ENCODE measurements at places on chromosomes 3 and 15.

DNA sequence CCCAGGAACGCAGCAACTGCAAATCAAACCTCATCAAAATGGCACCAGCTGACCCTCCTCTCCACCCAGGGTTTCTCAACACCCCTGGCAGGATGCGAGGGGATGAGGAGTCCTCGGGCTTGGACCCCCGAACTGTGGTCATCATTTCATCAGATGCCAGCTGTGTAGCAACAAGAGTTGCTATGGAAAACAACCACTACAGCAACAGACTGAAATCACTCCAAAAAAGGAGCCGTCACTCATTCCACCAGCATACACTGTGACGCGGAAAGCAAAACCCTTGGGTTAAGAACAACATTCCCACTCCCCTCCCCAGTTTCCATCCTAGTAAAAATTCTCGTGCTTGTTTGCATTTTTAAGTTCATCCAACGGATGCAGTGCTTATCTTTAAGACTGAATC is 40.1 kb downstream of the VGLL4 start:
- DNase-seq, result no peak

- no peak for DNase-seq
These were observed 9.6 kb downstream of the CMC1 start for GRCh38 chr3:28250999-28251398.

DNA sequence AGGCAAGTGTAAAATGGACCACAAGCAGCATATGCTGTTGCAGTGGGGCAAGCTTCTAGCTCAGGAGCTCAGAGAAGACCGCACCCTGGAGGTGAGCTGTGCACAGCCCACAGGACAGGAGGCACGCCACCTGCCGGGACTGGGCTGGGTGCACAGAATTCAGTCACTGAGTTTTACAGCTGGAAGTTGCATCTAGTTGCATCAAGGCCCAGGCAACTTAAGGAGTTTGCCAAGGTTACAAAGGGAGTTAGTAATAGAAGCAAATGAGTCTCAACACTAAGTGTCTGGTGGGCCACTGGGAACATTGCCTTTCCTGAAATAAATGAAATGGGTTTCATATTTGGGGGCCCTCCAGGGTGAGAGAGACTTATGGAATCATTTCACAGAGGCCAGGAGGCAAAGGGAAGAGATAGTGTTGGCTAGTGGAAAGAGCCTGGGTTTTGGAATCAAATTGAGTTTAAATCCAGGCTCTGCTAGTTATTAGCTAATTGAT is 36.0 kb upstream of the TIMP4 start:
- DNase-seq, result no peak

DNA sequence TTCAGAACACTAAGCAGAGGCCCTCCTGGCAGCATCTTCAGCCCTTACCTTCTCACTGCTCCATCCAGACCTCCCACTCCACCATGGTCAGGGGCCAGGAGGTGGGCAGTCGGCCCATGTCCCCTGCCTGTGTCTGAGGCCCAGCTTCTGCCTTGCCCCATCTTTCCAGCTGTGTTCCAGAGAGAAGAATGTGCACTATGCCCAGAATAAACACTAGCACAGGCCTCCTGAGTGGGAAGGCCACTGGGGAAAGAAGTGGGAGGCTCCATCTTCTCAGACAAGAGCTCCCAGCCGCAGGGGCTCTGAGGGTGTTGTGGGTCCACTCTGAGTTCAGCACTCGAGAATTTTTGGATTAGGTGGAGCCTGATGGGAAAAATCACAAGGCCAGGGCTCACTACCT is 44.5 kb downstream of the ADCY5 start:
- no peak for DNase-seq

DNA sequence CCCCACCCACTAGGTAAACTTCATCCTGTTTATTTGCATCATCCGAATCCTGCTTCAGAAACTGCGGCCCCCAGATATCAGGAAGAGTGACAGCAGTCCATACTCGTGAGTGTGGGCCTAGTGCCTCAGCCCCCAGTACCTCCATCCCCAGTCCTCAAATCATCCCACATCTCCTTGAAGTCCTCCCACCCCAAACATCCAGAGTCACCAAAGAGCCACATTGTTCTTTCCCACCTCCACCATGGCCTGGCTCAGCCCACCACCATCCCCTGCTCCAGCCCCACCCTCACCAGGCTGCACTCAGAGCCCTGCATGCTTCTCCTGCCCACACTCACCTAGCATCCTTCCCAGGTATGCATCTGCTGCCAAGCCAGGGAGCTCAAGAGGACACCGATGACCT is 29.8 kb downstream of the VIPR1 start:
- DNase-seq, result no peak

- DNase-seq, result no peak
These were observed 438.7 kb upstream of the C2CD4B start for GRCh38 chr15:62603742-62604141.

- peak; percentile 94 for DNase-seq
These were observed at the start of gene MFAP1 for GRCh38 chr15:43824302-43825246. TSS of gene MFAP1 (minus strand) at chr15:43824690. CDS start at chr15:43824569, 121 bp downstream.

GRCh38 chr15:81274931-81275707 is 48.8 kb downstream of the STARD5 start:
- DNase-seq, result peak; percentile 87

- no peak for DNase-seq
These were observed 33.9 kb upstream of the PLXNA1 start for GRCh38 chr3:126948980-126949535.

DNA sequence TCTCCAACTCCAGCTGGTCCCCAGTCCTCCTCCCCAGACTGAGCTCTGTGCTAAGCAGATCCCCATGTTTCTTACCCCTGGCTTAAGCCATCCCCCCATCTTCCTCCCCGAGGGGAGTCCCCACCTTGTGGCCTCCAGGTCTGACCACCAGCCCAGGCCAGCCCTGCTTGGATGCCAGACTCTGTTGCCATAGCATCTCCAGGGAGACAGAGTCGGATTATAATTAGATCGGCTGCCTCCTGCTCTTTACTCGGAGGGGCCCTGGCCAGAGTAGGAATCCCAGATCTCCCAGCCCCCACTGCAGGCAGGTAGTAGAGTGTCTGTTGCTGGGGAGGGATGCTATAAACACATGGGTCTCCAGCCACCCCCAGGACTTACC is 2.4 kb downstream of the KLHDC8B start:
- no peak for DNase-seq

DNA sequence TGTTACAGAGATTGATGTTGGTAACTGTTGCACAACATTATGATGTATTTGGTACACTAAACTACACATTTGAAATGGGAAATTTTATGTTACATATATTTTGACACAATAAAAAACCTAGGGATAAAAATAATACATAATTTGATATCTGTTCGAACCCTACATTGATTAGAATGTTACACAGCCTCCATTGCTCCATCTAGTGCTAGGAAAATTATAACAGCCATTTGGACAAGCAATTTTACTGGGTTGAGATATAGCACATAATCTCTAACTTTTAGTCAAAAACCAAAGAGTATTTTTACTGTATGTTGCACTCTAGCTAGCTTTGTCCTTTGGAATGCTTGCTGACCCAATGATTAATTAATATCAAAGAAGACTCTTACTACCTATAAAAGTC is 108.1 kb downstream of the LSAMP start:
- no peak for DNase-seq

GRCh38 chr3:67381667-67382272 is 272.6 kb downstream of the SUCLG2 start:
- DNase-seq, result peak; percentile 27

DNA sequence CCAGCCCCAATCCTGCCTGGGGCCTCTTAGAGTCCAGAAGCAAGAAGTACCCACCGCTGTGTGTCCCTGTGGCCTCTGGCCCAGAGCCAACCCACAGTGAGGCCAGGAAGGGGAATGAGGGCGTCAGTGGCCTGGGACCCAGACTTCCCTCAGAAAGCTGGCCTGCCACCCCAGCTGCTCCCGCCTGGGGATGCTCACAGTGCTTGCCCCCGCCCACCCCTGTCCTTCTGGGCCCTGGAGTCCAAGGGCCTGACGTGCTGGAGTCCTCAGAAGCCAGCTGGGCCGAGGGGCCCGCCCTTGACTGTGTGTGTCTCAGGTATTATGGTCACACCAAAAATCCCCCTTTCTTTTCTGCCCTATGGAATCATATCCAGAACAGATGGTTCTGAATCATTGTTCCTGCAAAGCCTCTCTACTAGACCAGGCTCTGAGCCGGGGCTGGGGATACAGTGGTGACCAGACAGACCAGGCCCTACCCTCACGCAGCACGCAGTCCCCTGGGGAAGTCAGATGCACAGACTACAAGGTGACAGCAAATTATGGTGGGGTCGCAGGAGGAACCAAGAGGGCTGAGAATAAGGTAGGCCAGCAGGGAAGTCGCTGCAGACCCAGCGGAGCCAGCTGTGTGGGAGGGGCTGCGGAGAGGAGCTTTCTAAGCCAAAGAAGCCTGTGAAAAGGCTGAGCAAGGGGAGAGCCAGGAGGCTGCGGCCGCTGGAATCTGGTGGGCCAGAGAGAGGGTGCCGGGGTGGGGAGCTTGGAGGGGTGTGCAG is 99.1 kb downstream of the VGLL4 start:
- DNase-seq, result no peak

- DNase-seq, result no peak
These were observed 330.4 kb downstream of the FOXP1 start for GRCh38 chr3:71253169-71253568.

GRCh38 chr3:24830230-24831152 is 335.8 kb upstream of the THRB start:
- DNase-seq, result no peak

- no peak for DNase-seq
These were observed 157.3 kb upstream of the UBE2E1 start for GRCh38 chr3:23648326-23648995.

DNA sequence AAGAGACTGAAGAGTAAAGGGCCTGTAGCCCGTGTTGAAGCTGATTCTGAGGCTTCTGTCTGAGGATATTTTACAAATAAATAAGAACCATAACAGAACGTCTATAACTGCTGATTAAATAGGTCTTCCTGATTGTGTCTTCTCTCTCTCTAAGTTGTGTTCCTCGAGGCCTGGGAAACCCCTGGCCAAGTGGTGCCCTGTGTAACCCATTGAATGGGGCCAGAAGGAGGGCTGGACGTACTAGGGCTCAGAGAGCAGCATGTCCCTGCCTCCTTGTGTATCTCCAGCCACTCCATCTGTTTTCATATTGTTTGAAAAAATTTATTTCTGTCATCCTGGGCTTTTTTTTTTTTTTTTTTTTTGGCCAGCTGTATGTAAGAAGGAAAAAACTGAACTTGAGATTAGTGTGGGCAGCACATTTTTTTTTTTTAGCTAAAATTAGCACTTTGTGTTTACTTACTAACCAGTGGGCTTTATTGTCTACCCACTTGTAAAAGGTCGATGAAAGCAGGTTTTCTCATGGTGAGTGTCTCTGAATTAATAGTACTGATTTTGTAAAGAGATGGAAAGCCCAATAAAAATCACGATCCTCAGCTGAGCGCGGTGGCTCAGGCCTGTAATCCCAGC is 10.7 kb downstream of the DHX30 start:
- DNase-seq, result no peak

DNA sequence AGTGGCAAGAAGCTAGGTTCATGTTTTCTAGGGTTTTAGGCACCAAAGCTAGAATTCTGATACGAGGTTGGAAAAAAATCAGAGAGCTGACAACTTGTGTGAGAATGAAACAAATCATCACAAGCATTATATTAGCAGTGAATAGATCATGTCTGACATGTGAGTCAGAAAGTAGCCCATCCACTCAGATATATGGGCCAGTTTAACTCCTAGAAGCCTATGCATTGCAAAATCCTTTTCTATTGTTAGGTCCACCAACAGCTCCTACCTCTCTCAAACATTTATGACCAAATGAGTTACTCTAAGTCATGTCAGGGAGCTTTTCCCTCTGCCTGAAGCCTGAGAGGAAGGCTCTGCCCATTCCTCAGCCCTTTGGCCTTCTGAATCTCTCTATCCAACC is 44.0 kb downstream of the KBTBD12 start:
- no peak for DNase-seq

GRCh38 chr3:122674339-122674738 is 6.3 kb upstream of the PARP14 start:
- DNase-seq, result no peak

- no peak for DNase-seq
These were observed 80.9 kb downstream of the PDE8A start for GRCh38 chr15:85062560-85062959.

DNA sequence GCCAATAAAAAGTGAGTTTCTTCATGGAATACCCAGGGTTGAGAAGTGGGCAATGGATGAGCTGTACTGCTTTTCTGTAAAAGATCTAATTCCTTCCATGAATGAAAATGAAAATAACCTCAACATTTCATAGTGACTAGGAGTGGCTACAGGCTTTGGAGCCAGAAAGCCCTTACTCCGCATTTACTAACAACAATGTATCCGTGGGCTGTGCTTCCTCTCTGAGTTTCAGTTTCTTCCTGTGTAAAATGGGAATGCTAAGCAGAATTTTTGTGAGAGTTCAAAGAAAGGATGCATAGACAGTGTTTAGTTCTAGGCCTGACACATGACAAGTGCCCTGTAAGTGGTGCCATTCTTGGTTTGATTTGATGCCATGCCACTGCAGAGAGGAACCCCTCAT is 47.5 kb upstream of the TM4SF1 start:
- DNase-seq, result no peak

GRCh38 chr3:122458992-122459391 is 43.1 kb upstream of the WDR5B start:
- no peak for DNase-seq

- peak; percentile 76 for DNase-seq
These were observed 14.2 kb downstream of the CIB1 start for GRCh38 chr15:90219421-90220141.

- no peak for DNase-seq
These were observed 27.2 kb downstream of the IQSEC1 start for GRCh38 chr3:13045904-13046568.

DNA sequence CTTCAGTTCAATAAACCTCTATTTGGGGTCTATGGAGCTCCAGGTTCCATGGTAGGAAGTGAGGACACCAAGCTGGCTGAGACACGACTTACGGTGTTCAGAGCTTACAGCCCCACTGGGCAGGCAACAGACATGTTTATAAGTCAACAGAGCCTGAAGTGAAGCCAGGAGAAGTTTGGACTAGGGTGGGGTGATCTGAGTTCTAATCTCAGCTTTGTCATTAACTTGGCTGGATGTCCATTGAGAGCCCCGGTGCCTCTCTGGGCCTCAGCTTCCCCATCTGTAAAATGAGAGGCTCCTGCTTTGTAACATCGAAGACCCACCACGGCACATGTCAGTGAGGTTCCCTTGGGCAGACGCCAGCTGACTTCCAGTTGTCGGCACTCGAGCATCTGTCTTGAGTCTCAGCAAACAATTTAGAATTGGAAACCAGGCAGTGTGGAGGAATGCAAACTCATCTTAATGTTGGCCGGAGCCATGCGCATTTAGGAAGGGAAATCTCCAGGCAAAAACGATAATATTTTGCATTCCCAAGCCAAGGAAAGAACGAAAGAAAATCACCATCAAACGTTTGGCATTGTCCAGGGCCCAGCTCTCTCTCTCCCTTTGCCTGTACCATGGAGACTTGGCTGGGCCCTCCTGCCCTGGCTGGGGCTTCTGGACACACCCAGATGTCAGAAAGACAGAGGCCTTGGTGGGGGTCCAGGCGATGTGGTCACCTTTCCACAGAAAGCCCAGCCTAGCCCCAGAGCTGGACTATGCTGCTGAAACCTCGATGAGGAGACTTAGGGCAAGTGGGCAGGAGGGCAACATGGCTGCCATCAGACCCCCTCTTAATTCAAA is 18.4 kb downstream of the ITGA11 start:
- DNase-seq, result no peak

GRCh38 chr3:57061556-57061955 is 1.1 kb downstream of the SPATA12 start:
- no peak for DNase-seq

Measured in CD4-positive, alpha-beta T cell treated with Interleukin-6 for 4 hours (primary cell).